NCI-H1417 (cell line): ENCODE measurements at places on chromosomes 12 and 14.

DNA sequence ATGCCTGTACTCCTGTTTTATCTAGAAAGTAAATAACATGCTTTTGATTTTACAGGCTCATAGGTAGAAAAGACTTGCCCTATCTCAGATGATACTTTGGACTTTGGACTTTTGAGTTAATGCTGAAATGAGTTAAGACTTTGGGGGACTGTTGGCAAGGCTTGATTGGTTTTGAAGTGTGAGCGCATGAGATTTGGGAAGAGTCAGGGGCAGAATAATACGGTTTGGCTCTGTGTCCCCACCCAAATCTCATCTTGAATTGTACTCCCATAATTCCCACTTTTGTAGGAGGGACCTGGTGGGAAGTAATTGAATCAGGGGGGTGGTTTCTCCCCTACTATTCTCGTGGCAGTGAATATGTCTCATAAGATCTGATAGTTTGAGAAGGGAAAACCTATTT lies 156.2 kb upstream of the GZMB start:
- DNase-seq, result no peak

DNA sequence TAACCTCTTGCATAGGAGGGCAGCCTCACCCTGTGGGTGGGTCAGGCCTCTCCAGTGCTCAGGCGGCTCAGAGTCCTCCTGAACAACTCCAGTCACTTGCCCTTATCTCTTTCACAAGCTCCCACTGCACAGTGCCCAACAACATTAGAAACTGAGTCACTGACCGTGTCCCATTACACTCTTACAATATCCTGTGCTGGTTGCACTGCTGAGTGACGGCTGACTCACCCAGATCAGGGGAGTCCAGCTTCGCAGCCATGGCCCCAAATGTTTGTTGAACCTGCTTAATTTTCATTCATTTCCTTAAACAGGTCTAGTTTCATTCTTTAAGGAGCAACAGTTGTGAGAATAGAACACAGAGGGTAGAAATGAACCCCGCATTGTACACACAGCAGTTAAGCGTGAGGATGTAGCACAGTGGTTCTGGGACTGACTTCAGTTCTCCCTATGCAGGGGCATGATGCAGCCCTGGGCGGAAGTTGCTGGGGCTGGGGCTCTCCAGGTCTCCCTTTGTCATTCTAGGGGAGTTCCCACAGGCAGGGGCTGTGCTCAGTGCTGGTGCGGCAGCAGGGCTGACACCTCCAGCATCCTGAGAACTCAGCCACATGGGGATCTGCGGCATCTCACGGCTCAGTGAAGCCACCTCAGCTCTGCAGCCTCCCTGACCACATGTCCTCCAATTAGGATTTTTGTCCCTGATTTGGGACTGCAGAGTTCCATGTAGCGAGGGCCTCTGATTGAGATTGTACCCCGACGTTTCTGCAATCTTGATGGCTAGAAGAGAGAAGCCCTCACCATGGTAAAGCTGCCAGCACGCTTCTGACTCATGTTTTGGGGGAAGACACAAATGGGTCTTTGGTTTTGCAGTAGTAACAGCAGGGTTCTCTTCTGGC lies 16.1 kb downstream of the GPR68 start:
- DNase-seq, result no peak

- peak; percentile 35 for DNase-seq
Observed at GRCh38 chr14:38481952-38482678, 226.2 kb upstream of the CLEC14A start.

- no peak for DNase-seq
Observed at GRCh38 chr14:59788176-59788575, 82.4 kb downstream of the RTN1 start.

DNA sequence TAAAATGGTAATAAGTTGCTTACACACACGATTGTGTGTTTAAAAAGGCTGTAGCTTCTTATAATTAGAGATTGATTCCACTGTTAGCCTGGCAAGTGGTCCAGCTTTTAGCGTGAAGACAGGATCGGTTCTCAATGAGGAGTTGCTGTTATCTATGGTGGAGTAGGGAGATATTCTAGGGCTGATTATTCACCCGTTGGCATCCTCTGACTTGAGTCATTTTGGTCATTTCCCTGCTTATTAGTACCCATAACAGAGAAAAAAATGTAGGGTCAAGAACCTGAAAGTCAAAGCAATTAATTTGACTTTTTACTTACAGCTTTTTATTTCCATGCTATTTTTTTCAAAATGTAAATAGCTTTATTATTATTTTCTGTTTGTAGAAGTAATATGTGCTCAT lies 76.0 kb downstream of the KCNK13 start:
- no peak for DNase-seq

- DNase-seq, result no peak
Observed at GRCh38 chr12:3542911-3543310, 51.9 kb downstream of the PRMT8 start.

GRCh38 chr14:49367696-49368095 lies 218.5 kb downstream of the RPS29 start:
- no peak for DNase-seq

GRCh38 chr12:120263748-120264085 lies 1.8 kb downstream of the PXN start:
- DNase-seq, result no peak

GRCh38 chr14:69171569-69171968 lies 18.6 kb upstream of the DCAF5 start:
- DNase-seq, result no peak

GRCh38 chr12:75710361-75711069 lies 199.1 kb upstream of the KRR1 start:
- no peak for DNase-seq

DNA sequence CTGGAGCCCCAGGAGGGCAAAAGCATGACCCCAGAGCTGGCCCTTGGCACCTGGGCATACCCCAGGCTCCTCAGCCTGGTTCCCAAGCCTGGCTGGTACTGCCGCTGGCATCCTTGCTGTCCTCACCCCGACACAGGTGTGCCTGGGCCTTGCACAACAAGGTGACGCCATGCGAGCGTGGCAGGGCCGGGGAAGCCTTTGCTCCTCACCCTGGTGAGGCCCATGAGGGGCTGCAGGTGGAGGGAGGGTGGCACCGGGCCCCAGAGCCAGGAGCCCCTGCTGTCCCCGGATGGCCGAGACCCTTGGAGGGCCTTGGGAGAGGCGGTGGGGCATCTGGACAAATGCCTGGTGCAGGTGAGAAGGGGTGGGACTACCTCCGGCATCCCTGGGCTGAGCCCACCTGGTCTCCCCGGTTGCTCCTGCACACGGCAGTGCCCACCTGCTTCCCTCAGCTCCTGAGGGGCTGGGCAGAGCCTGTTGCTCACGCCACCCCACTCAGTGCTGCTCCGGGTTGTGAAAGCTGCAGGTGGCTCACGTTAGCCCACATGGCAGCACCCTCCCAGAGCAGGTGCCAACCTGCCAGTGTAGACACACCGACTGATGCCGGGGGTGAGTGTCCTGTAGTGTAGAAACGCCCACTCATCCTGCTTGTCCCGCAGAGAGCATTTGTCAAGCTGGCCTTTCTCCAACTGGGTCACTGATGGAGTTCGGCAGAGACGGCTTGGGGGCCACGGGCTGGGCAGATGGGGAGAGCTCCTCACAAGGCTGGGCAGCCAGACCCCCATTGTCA lies 24.6 kb upstream of the KIF26A start:
- DNase-seq, result no peak

DNA sequence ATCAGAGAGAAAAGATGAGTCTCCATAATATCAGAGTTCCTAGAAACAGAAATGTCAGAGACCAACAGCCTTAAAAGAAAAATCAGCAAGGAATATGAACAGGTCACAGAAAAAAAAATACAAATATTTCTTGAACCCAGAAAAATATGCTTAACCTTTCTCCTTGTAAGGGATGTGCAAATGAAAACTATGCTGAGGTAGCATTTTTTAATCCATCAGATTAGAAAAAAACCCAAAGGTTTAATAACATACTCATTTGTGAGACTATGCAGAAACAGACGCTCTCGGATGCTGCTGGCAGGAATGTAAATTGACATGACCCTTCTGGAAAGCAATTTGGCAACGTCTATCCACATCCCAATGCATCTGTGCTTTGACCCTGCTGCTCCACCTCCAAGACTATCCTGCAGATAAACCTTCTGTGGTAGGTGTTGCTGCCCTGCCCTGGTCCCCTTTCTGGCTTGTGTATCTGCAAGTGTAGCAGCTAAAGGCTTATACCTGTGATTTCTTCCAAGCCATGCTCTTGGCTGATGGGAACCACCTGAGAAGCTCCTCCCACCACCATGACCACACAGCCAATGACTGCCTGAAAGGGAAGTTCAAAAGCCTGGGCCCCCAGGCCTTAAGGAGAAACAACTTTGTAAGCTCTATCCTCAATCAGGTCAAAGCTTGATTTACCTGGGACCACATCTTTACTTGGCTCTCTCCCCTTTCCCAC lies 49.4 kb downstream of the LTBP2 start:
- no peak for DNase-seq

- no peak for DNase-seq
Observed at GRCh38 chr14:33606591-33606990, 344.3 kb downstream of the EGLN3 start.

GRCh38 chr12:54411391-54412241 lies 7.5 kb downstream of the ITGA5 start:
- no peak for DNase-seq

DNA sequence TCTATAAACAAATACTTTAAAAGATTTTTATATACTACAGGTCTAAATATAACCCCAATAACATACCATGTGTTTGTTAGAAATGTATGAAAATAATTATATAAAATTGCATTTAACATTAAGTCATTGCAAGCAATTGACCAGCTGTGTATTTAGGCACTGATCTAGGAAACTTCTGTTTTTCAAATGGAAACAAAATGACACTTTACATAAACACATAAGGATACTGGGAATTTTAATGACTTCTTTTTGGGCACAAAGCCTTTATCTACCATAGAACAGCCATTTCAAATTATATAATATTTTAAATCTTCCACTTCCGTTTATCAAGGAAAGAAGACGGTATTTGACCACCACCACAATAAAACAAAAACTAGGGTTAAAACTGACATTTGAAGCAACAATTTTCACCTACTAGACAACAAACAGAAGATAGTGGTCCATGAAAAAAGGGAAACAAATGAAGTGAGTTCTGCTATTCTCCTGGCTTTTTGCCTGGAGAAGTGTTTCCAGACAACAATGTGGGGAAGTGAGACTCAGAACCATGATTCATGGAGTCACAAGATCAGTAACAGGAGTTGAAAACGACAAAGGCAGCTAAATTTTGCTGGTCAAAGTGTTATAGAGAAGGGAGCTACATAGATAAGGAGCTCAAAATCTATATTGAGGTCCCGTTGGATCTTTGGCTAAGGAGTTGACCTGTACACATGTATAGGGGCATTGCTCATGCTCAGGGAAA lies 475.1 kb downstream of the TRHDE start:
- DNase-seq, result no peak

DNA sequence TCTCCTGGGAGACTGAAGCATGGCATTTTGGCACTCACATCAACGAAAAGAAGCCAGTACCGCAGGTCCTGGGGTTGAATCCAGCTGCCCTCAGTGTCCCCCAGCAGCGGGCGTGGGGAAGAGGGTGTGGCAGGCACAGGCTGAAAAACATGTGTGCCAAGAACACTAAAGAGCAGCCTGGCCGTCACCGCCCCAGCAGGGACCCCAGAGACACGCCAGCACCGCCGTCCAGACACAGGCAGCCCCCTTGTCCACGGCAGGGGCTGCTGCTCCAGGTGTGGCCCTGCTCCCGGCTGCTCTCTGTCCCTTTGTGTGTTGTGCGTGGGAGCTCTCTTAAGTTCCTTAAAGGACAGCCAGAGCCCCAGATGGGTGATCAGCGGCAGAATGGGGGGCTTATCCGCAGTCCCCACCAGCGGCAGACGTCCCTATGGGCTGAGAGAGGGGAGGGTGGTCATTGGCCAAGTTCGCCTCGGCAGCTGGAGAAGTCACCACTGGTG lies 556 bp downstream of the PHETA1 start:
- DNase-seq, result peak; percentile 58

DNA sequence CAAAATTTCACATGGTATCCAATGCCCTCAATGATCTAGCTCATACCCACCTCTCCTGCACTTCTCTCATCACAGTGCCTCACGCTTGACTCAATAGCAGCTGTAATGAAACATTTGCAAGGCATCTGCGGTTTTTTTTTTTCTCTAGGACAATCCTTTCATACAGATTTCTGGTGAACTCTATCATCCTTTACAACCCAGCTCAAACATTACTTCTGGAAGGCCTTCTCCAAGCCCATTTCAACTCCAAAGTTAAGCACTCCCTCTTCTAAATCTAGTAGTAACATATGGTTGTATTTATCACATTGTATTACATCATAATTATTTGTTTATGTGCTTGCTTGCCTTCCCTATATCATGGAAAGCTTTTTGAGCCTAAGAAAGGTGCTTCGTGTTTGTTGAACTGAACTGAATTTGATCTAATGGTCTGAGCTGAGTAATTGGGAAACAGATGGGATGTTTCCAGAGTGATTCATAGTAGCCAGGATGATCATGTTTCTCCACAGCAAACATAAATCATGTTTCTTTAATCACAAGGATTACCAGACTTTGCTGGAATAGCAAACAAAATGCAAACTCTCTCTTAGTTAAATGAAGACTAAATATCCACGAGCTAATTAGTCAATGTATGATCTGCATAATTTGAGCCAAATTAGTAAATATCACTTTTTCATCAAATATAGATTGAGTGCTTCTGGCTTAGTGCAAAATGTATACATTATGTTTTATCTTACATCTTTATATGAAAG lies 14.3 kb downstream of the CFL2 start:
- peak; percentile 80 for DNase-seq
